ENCODE measurements at places on chromosomes 3 and 15.

DNA sequence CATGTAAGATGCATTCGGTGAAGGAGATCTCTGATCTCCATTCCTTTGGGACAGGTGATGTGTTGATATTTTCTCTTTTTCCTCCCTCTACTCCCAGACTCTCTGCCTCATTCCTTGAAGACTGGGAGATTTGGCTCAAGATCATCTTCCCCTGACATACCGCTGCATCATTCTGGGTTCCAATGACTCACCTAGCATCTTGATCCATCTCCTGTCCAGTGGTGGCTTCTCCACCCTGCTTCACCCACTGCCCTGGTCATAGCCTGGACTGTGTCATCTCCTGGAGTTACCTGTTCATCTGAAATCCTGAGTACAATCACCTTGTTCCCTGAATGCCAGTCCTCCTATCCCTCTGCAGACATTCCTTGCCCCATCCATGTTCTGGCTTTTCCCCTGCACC is 57.4 kb upstream of the TRAK1 start:
- DNase-seq, result no peak

- DNase-seq, result peak; percentile 54
Observed at GRCh38 chr3:12943124-12944021, 102.0 kb upstream of the RPL32 start.

- DNase-seq, result no peak
Observed at GRCh38 chr15:39365161-39365560, 215.7 kb upstream of the THBS1 start.

GRCh38 chr15:85284497-85284896 is 95.9 kb upstream of the AKAP13 start:
- no peak for DNase-seq
